ENCODE measurements at places on chromosomes 3 and 15.

DNA sequence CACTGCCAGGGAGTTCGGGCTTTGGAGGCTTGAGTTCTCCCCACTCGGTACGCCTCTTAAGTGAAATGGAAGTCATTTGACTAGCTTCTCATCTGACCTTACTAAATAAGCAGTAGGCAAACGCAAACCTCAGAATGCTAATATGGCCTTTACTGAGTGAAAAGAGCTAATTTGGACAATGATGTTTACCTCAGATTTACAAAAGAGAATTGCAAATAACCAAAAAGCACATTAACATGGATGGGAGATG lies 1.6 kb upstream of the RNU6-1 start:
- DNase-seq = no peak

DNA sequence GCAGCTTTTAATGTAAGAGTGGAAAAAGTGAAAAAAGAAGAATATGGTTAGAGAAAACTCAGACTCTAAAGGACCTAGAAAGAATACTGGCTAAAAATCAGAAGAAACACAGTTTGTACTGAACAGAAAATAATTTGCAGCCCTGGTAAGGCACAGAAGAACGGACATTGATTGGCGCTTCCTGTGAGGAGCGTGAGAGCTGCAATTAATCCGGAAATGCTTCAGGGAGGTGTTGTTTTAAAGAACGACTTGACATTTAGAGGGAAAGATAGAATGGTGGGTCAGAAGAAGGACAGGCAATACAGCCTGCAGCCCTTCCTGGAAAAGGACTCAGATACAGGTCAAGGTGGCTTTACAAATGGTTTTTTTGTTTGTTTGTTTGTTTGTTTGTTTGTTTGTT lies 151.3 kb upstream of the TSC22D2 start:
- DNase-seq = no peak

GRCh38 chr3:56962206-56962605 lies 98.3 kb upstream of the SPATA12 start:
- no peak for DNase-seq

DNA sequence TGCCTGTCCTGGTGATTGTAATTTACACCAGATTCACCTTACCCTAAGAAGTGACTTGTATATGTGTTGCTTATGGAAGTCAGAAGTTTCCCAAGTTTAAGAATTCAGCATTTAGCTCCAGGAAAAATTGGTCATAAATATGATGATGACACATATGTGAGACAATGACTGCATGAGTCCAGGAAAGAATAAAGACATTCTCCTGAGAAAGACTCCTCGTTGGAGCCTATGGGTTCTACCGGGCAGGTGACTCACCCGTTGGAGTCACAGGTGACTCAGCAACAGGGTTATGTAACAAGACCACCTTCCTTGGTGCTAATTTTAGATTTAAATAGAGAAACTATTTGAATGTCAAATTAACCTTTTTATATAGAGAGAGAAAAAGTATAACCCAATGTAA lies 662.4 kb downstream of the FHIT start:
- no peak for DNase-seq

GRCh38 chr15:69730281-69731080 lies 277.9 kb downstream of the RPLP1 start:
- DNase-seq = no peak

DNA sequence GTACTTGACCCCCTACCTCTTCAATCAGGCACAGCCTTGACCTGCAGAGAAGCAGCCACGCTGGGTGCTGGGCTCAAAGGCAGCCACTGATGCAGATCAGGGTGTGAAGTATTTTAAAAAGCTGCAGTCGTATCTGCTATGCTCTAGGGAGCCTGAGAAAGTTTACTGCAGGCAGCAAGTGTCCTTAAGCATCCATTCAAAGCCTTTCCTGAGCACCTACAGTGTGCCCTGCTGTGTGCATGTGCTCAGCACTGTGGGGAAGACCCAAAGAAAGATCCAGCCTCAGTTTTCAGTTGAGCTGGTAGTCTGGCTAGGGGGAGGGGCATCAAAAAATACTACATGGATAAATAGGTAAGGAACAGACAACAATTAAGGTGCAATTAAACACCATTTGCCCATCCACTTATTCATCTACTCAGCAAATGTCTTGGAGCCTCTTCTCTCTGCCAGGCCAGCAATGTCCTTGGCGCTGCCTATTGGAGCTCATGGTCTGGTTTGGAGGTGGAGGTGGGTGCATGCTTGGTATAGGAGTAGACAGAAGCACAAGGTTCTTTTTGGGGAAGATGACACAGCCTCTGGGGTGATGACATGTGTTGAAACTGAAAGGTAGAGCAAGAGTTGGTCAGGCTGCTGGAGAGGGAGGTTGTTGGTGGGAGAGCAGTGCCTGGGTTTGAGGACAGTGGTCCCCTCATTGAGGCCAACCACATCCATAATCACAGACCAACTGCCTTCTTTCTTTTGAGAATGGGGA lies 85.9 kb upstream of the PRR23C start:
- no peak for DNase-seq
